Fibroblast of lung (primary cell): ENCODE measurements at places on chromosomes 16 and 17.

DNA sequence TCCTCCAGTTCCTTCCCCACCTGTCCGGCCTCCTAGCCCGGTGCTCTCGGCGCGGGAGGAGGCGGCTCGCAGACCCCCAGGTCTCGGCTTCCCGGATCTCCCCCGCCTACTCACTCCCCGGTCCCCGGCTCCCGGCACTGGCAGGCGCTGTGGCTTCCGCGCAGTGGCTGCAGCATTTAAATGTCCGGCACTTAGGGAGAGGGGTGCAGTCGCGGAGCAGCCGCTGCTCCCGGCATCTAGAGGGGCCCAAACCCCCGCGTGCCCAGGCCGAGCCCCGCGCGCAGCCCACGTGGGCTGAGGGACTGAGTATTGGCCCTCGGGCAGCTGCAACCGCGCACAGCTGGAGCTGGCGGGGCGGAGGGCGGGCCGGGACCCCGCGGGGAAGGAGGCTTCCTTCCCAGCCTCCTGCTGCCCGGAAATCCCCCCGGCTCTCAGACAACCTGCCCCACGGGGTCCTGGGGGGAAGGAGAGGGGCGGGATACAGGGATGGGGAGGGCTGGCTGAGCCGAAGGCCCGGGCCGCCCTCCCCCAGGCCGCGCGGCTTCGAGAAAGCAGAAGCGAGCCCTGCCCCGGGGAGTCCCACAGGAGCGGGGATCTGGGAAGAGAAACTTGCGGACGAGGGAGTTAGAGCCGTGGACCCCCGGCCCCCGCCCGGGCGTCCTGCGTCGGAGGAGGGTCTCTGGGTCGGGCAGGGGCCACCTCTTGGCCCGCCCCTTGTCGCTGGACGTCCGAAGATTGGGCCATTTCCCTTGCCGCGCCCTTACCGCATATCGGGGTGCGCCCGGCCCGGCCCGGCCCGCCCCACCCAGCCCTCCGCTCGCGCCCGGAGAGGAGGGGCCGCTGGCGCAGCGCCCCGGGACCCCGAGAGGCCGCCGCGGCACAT lies at the start of gene MMP25:
Gene MMP25 (plus strand): TSS at position 804 of the 883 bp plus-strand sequence. CDS start 357 bp downstream, outside the sequence.
- no peak for DNase-seq

DNA sequence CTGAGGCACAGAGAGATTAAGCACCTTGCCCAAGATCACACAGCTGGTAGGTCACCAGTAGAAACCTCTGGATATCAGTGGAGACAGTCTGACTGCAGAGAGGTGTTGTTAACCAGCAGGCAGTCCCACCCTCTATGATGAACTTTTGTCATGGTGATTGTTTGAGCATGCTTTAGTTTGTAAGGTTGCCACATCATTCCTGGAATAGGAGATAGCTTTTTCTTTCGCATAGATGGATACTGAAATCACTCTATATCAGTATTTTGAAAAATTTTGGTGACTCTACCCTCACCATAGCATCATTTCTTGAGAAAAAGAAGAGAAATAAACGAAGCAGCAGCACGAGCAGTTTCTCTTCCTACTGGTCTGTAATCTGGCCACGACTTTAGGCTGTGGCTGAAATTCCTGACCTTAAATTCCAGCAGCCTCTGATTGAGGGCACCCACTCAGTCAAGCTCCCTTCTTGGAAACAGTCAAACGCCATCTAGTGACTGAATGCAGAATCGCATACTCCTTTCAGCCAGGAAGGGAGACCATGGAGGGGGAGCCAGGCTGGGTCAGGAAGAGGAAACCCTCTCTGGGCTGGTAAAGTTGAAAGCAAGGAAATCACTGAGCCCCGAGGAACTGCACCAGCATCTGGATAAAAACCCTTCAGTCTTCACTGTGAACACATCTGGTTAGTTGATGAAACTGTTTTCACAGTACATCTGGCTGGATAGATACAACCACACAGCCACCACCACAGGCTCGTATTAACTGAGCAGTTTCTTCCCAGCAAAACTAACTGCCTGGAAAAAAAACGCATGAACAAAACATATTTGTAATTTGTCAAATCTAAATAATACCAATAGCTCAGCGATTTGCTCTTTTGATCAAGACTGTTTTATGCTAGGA lies 108.5 kb upstream of the XYLT1 start:
- DNase-seq: peak; percentile 83

- no peak for DNase-seq
Measured at GRCh38 chr17:50943575-50943933, 77.4 kb upstream of the TOB1 start.

GRCh38 chr16:17511340-17511739 lies 40.6 kb upstream of the XYLT1 start:
- DNase-seq: peak; percentile 77

GRCh38 chr17:66775271-66775670 lies 59.6 kb upstream of the CACNG5 start:
- DNase-seq: no peak

DNA sequence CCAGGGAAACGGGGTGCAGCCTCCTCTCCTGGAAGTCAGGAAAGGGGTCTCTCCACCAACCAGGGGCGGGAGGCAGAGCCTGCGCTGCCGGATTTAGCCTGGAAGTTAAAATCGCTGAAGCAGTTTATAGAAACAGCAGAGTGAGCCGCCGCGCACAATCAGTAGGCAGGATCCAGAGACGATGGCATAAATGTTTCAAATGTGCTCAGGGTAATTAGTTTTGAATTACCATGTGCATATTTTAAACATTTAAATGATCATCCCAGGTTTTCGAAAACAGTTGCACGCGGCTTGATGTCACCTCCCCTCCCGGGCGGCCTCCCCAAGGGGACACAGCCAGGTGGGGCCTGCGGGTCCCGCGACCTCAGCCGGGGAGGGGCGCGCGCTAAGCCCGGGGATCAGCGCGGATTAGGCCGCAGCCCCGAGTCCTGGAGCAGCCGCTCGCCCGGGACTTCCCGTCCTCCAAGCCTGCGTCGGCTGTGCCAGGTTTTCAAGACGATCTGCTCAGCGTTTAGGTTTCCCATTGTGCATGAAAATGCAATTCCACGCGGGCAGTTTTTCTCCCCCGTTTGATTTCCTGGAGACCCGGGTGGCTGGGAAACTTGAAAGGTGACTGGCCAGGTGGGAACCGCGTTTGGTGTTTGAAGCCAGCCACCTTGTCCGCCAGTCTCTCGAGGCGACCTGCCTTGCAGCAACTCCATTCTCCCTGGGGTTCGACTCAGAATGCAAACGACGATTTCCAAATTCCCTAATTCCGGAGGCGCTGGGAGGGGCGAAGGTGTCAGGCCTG lies 78.3 kb downstream of the RPA1 start:
- peak; percentile 53 for DNase-seq

GRCh38 chr17:156946-157345 lies 19.6 kb downstream of the SCGB1C2 start:
- no peak for DNase-seq

GRCh38 chr16:85101956-85102630 lies 10.2 kb downstream of the CIBAR2 start:
- no peak for DNase-seq

- DNase-seq: no peak
Measured at GRCh38 chr16:13756411-13757140, 163.4 kb upstream of the ERCC4 start.

- no peak for DNase-seq
Measured at GRCh38 chr17:78529871-78530670, 47.1 kb downstream of the DNAH17 start.

- DNase-seq: no peak
Measured at GRCh38 chr17:63786971-63787711, 13.2 kb downstream of the DDX42 start.

- DNase-seq: no peak
Measured at GRCh38 chr17:40936976-40937375, 470 bp downstream of the KRT23 start.

DNA sequence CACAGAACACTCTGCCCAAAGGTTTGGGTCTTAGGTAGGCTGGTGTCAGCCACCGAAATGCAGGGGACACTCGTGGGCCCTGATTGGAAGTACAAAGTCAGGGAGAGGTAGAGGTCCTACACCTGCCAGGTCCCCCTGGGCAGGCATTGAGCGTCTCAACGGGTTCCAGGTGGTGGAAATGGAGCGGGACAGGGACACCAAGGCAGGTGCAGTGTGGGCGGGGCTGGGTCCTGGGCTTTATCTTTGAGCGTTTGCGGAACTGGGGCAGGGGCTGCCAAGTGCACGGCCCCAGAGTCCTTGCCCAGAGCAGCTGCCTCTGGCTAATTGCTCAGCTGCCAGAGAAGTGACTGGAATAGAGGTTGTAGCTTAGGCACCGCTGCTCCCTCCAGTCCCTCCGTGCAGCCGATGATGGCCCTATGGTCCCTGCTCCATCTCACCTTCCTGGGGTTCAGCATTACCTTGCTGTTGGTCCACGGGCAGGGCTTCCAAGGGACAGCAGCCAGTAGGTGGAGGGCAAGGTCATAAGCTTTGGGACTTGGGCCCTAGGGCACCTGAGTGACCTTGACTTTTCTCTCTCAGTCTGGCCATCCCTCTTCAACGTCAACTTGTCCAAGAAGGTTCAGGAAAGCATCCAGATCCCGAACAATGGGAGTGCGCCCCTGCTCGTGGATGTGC lies at the start of gene ZACN:
Gene ZACN (plus strand): TSS at position 323 of the 675 bp plus-strand sequence. CDS start 83 bp downstream, at position 406.
- DNase-seq: no peak

DNA sequence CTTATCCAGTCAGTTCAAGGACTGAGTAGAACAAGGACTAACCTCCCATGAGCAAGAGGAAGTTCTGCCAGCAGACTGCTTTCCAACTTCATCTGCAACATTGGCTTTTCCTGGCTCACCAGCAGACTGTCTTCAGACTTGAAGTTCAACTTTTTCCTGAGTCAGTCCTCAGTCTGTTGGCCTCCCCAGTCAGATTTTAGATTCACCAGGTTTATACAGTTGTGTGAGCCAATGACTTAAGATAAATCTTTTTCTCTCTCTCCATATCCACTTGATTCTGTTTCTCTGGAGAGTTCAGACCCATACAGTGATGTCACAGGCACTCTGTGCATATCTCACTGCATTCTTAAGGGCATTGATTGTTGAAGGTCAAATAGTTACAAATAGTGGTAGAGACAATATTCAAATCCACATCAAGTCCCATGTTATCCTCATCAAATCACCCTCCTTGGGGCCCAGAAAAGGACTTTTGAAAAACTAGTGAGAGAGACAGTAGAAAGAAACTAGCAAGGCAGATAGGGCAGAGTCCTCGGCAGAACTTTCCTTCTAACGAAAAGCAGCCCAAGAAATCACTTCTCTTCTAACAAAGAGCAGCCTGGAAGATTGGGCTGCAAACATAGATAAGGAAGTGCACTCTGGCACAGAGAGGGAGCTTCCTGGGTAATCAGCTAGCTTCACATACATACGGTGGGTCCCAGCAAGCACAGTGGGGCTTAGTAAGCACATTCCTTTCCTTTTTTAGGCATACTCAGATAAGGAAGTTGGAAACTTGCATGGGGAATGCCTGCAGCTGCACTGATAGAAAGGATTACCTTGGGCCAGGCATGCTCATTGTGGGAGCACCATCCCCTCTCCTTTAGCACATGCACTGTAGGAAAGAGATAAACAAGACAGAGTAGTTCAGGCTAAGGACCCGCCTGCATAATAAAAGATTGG lies 132.3 kb upstream of the FAM20A start:
- peak; percentile 33 for DNase-seq

- peak; percentile 39 for DNase-seq
Measured at GRCh38 chr16:84423416-84423837, 55.1 kb downstream of the ATP2C2 start.

GRCh38 chr17:77489893-77490255 lies 349.1 kb downstream of the SEC14L1 start:
- DNase-seq: peak; percentile 63

GRCh38 chr16:85302848-85303353 lies 190.6 kb upstream of the CIBAR2 start:
- DNase-seq: no peak

DNA sequence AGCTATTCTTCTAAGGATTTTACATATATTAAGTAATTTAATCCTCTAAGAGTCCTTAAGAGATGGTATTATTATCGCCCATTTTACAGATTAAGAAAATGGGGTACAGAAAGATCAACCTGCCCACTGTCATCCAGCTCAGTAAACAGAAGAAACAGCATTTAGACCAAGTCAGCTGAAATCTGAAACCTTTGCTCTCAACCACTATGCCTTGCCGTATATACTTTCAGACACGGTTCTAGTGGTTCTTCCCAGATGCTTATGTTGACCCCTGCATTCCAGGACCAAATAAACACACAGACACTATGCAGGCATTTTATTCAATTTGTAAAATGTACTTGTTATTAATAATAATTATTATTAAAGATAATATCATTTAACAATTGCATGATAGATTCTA lies 854.8 kb downstream of the KCNJ2 start:
- DNase-seq: peak; percentile 28

DNA sequence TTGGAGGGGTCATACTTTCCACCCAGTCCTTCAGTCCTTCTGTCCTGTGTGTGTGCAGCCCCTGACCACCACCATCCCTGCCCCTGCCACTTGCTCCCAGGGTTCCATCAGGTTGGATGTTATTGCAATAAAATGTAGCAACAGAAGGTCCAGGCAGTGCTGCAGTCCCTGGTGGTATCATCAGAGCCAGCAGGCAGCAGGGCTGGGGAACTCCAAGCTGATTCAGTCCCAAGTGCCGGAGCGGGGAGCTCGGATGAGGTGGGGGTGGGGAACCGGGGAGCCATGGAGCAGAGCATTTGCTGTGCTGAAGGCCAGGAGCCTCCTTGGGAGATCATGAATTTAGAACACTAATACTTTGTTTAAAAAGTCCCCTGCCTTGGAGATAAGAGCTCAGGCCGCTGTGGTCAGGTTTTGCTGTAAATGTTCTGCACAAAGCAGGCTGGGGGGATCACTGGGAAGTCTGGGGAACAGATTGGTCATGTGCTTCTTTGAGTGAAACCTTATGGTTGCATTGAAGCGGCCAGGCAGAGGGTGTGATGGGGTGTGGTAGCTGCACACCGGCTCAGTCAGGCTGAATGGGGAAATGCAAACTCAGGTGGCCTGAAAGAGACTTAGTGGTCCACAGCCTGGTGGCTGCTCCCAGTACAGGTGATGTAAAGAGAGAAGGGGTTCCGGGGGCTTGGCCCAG lies 225.9 kb downstream of the SEC14L1 start:
- DNase-seq: peak; percentile 67

DNA sequence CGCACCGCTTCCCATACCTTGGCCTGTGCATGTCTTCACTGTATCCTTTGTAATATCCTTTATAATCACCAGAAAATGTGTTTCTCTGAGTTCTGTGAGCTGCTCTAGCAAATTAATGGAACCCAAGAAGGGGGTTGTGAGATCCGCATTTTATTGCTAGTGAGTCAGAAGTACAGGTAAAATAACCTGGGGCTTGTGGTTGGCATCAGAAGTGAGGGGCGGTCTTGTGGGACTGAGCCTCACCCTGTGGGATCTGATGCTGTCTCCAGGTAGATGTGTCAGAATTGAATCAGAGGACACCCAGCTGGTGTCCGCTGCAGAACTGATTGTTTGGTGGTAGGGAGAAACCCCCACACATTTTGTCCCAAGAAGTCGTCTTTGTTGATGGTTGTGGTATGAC lies 382.4 kb downstream of the SNX29 start:
- no peak for DNase-seq

DNA sequence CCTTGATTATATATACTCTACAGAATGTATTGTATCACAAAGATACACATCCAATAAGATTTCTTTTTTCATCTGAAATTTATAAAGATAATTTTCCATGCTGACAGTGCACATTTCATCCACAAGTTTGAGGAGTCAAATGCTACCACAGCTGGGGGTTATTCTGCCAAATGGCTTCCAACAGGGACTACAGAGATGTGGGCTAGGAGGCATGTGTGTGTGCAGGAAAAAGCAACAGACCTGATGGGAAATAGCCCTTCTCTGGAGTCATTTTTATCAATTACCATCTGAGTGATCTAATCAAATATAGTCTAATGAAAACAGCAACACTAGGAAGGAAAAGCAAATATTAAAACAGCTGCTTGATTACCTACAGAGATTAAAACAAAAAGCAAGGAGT lies 290.5 kb downstream of the CEP112 start:
- no peak for DNase-seq
